ENCODE measurements at places on chromosomes 12 and 14.

DNA sequence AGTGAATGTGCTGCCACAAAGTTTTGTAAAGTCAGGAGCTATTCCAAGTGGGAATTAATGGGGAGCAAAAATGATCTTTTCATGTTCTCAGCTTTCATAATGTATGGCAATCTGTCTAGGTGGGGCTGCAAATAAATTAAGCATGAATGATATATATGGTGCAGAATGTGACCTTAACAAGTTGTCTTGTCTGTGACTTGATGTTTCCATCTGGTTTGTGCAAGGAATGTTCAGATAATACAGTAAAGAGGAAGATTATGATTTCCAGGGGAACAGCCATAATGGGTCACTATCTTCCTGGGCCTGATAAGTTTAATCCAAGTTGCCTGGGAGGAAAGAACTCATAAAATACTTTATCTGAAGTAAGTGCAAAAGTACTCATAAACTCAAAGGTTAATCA lies 1815.8 kb upstream of the FLRT2 start:
- DNase-seq, result no peak

DNA sequence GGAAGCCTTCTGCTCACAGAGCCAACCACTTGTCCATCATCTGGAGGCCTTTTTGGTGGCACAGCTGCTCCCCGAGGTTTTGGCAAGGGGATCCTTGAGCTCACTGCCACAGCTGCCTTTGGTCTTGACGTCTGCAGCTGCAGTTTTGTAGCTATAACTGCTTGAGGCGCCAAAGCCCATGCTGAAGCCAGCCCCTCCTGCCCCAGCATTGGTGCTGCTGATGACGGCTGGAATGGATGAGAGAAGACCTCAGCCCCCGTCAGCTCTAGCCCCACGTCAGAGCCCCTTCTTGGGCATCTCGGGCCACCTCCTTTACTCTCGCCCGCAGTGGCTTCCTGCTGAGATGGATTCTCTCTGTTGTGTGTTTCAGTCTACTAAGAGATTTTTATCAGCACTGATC lies 12.3 kb upstream of the KRT74 start:
- DNase-seq, result no peak

GRCh38 chr14:54333511-54333910 lies 63.3 kb upstream of the CDKN3 start:
- no peak for DNase-seq

DNA sequence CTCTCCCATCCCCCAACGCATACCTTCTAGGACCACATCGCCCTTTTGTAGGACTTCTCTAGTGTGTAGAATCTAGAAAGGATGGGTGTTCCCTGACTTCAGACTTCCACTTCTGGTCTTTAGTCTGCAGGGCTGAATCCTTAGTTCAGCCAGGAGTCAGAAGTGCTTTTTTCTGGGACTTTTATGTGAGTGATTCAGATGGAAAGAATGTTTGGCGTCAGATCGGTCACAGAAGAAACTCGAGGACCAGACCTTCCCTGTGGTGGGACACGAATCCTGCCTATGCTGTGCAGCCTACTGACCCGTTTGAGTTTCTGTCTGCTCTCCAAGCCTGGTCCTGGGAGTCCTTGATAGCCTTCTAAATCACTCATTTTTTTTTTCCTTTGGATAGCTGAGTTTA lies 165.4 kb upstream of the SSTR1 start:
- peak; percentile 37 for DNase-seq

DNA sequence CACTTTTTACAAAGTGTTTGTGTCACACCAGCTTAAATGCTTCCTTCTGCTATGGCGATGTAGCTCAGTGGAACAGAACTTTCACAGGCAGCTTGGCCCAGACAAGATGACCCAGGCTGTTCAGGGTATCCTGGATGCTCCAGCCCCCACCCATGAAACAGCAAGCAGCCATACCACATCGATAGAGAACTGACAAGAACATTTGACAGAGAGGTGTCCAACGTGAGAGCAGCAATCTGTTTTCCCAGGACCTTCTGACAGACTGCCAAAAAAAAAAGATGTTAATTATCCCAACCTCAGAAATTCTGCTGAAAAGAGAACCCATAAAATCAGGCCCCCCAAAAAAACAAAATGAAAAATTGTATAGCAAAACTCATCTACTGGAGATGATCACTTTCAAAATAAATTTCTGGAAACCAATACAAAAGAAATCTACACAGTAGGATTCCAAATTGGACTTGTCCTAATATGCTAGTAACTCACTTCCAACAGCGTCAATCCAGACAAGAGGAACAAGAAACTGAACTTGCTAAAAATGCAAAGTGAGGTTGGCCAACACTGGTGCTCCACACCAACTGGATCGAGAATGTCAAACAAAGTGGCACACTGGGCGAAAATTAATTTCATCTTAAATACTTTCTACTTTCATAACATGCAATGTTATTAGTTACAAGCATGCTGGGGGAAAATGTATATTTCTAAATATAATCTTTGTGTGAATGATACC lies 118.8 kb downstream of the DPF3 start:
- DNase-seq, result no peak

GRCh38 chr12:102948941-102949352 lies 8.5 kb upstream of the ASCL1 start:
- peak; percentile 42 for DNase-seq

DNA sequence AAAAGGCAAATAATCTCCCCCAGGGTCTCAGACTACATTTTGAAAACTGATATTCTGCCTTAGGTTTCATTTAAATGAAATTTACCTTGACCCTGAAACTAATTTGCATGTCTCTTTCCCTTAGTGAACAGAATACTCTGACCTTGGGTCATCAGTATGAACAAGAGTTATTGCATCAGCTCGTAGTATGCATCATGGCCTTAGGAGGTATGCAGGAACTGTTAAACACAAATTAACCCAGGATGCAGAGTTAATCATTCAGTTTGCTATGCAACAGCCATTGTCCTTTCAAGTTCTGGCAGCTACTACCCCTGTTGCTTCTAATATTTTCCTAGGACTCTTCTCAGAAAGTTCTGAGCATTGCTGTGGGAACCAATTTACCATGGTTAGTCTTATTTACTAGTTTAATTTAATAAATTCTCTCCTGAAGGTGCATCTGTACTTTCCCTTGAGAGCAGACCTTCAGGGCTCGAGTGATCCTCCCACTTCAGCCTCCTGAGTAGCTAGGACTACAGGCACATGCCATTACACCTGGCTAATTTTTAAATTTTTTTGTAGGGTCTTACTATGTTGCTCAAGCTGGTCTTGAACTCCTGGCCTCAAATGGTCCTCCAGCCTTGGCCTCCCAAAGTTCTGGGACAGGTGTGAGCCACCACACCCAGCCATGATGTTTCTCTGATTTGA lies 126.7 kb downstream of the TTC6 start:
- DNase-seq, result peak; percentile 23

GRCh38 chr14:77498120-77498979 lies at the start of gene ISM2:
TSS of gene ISM2 (minus strand) at chr14:77498816. CDS start at chr14:77498793, 23 bp downstream.
- no peak for DNase-seq

GRCh38 chr12:108638141-108638827 lies 4.6 kb upstream of the SELPLG start:
- DNase-seq, result no peak

- DNase-seq, result no peak
These were observed 672 bp upstream of the SCFD1 start for GRCh38 chr14:30621354-30621939.

- DNase-seq, result peak; percentile 61
These were observed 5.5 kb upstream of the ZNF740 start for GRCh38 chr12:53174881-53175491.

GRCh38 chr14:50099335-50099734 lies 17.0 kb downstream of the VCPKMT start:
- peak; percentile 47 for DNase-seq

DNA sequence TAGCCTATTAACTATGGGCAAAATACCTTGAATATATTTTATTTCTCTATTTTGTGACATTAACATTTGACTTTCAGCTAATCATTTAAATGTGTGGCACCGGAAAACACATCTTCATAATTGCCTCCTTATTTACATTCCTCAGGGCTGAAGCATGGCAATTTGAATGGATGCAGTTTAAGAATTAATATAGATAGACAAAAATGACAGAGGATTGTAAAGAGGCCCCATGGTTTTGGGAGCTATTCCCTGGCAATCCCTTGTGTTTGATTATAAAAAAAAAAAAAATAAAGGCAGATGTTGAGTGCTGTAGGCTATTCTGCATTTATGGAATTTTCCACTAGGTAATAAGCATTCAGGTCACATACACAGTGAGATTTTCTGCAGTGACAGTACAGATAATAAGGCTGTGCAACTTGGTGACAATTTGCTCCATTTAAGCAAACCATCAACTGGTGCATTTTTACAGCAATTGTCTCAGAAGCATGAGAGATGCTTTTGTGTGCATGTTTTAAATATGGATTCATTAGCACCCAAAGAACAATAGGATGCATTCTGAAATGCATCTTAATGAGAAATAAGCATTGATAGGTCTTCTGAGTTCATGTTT lies 123.2 kb upstream of the SLC38A4 start:
- DNase-seq, result no peak

- DNase-seq, result no peak
These were observed 36.8 kb downstream of the SPTSSA start for GRCh38 chr14:34425095-34425851.

DNA sequence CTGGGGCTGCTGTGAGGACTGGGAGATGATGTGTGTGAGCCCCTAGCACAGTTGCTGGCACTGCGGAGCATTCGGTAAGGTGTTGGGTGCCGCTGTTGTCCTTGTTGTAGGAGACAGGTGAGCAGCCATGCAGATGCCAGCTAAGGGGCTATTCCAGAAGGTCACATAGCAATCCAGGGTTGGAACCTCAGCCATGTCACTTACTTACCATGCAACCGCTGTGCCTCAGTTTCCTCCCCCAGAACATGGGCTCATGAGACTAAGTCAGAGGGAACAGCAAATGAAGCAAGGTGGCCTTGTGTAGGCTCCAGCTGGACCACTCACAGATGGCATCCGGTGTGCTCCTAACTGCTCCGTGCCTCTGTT lies 13.2 kb downstream of the DTX1 start:
- no peak for DNase-seq

DNA sequence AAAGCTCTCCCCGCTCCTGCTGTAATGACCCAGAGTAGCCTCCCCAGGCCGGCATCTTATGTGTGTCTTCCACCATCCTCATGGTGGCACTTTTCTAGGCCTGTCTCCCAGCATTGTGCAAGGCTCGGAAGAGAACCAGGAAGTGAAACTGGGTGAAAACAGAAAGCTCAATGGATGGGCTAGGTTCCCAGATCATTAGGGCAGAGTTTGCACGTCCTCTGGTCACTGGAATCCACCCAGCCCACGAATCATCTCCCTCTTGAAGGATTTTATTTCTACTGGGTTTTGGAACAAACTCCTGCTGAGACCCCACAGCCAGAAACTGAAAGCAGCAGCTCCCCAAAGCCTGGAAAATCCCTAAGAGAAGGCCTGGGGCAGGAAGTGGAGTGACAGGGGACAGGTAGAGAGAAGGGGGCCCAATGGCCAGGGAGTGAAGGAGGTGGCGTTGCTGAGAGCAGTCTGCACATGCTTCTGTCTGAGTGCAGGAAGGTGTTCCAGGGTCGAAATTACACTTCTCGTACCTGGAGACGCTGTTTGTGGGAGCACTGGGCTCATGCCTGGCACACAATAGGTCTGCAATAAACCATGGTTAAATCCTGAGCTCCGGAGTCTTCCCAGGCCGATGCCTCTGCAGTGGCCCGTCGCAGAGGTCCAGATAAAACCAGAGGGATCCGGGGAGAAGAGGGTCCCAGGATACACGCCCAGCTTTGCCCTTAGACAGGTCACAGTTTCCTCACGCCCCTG lies 15.6 kb downstream of the ACVRL1 start:
- peak; percentile 27 for DNase-seq

DNA sequence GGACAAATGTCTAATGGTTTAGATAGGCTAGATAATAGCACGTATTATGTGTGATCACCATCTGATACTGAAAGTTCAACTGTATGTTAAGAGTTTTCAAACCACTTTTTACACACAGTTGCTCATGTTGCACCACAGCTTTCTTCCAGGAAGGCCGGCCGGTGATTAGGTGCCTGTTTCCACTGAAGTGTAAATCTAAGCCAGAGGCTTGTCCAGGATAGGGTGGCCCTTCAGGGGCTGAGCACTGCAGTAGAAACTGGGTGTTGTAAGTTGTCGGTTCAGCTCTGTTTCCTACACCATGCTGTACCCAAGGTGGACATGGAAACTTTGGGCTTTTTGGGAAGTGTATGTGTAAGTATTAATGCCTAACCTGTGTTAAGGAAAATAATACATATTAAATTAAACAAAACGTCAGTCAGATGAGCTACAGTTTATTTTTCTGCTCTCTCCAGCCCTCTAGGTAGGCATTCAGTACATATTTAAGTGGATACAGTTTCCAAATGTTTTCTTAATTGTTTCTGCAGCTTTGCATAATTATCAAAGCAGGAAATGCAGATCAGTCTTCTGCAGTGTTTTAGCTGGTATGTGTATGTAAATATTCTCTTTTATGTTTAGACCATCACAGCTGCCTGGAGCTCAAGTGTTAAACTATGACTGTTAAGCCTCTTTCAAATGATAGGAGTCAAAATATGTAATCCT lies 30.9 kb downstream of the TDP1 start:
- DNase-seq, result no peak

DNA sequence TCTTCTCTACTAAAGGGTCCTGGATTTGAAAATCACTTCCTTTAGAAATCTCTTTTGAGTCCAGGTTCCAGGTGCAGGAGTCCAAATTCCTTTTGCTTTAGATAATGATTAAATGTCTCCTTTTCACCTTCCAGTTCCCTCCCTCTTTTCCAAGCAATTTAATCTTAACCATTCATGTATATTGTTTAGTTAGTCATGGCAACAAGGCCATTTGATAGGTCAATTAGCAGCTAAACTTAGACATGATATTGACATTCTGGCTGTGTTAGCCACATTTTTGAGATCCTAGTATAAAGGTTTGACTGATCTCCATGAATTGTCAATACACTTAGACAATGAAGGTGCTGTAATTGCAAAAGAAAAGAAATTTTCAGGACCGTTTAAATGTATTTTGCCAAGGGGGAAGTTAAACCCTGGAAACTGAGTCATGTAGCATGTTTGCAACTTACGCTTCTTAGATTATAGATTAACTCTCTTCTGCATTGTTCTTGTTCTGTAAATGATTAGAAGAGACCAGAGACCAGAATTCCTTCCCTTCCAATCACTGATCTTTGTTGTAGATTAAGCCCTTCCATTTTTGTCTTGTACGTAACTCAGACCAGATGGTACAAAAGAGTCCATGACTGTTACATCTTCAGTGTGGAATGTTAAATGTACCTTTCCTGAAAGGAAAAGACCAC lies 12.4 kb upstream of the C12orf75 start:
- no peak for DNase-seq

- DNase-seq, result peak; percentile 37
These were observed 30.4 kb downstream of the DLGAP5 start for GRCh38 chr14:55160989-55161388.

DNA sequence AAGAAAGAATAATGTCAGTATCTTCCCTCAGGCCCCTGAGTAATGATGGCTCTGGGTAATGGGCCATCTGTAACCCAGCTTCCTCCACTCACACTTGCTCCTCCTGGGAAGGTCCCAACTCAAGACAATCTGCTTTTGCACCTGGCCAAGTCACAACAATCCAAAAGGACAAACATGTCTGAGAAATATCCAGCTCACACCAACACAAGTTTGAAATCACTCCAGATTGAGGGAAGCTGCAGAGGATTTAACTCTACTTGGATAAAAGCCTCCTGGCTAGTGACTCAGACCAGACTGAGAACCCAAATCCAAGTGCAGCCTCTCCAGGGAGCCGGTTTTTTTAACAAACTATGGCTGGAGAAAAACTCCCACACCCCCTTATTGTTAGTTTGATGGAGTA lies 34.2 kb downstream of the RTRAF start:
- peak; percentile 65 for DNase-seq

GRCh38 chr14:25048170-25049016 lies 1.6 kb downstream of the STXBP6 start:
- no peak for DNase-seq

- DNase-seq, result no peak
These were observed 68.1 kb upstream of the KRR1 start for GRCh38 chr12:75579552-75579951.

GRCh38 chr12:101891462-101891971 lies 14.1 kb downstream of the DRAM1 start:
- peak; percentile 31 for DNase-seq
